ENCODE measurements at places on chromosomes 3 and 15. TPM values are rescaled to one million over a fixed set of nuclear protein-coding genes. Genes with fewer than 3 reads are reported as not detected.
A peak's percentile ranks its signal among the peaks of the same experiment; 100 is the strongest.

GRCh38 chr3:13484851-13485590 is 4.9 kb downstream of the HDAC11 start:
- DNase-seq: peak; percentile 77

GRCh38 chr3:158731938-158732855 is at the start of gene RARRES1:
RARRES1 (minus strand) TSS chr3:158732457; CDS start chr3:158732415, 42 bp downstream.
- DNase-seq: no peak

- no peak for DNase-seq
Observed at GRCh38 chr3:70565861-70566260, 253.4 kb upstream of the MDFIC2 start.

DNA sequence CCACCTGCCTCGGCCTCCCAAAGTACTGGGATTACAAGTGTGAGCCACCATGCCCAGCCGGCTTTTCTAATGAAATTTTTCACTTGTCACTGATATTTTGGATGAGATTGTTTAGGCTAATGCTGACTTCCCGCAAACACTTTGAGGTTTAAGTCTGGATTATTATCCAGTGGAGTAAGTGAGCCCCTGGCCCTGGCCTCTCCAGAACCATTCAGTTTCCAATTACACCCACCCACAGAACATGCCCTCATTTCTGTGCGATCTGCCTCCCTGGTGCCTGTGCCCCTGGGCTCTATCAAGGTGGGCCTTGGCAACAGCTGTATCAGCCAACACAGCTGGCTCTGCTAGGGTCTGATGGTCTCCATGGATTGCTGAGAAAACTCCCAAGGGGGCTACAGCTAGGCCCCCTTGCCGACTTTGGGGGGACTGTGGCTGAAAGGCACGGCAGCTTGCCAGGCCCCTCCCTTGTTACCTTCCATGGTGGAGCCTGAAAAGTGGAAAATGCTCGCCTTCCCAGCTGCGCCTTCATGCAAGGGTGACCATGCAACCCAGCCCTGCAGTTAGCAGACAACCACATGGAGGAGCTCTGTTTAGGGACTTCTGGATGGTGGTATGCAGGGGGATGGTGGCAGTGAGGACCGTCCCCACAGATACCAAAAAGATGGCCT is 288.9 kb downstream of the FAM43A start:
- no peak for DNase-seq

- no peak for DNase-seq
Observed at GRCh38 chr3:189573004-189573403, 58.2 kb upstream of the TP63 start.

DNA sequence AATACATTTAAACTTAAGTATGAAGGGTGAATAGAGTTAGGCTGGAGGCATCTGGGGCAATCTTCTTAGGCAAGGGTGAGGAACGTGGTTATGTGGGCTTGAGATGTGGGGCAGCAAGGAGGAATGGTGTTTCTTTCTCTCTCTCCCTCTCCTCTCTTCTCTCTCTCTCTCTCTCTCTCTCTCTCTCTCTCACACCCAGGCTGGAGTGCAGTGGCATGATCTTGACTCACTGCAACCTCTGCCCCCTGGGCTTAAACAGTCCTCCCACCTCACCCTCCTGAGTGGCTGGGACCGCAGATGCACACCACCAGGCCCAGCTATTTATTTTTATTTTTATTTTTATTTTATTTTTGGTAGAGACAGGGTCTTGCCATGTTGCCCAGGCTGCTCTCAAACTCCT is 4.0 kb upstream of the MGA start:
- no peak for DNase-seq

KY gene
- total RNA-seq: not detected

POLQ gene
- total RNA-seq: 22.2 TPM
